ENCODE measurements at places on chromosomes 11 and 22. TPM values are rescaled to one million over a fixed set of nuclear protein-coding genes. Genes with fewer than 3 reads are reported as not detected.

MYOD1 gene
- not detected for total RNA-seq

B3GAT3 gene
- 16.7 TPM for total RNA-seq

C11orf86 gene
- total RNA-seq, result not detected

OR4C46 gene
- total RNA-seq, result not detected

POU2AF1 gene
- total RNA-seq, result not detected

EI24 gene
- 101 TPM for total RNA-seq

COX8A gene
- 202 TPM for total RNA-seq

PRG2 gene
- total RNA-seq, result 0.25 TPM

OR51A7 gene
- not detected for total RNA-seq

HTR3B gene
- total RNA-seq, result not detected

ZP1 gene
- total RNA-seq, result not detected

KCNJ4 gene
- total RNA-seq, result not detected

TST gene
- total RNA-seq, result 47.8 TPM

HEPN1 gene
- not detected for total RNA-seq

NRGN gene
- total RNA-seq, result 0.81 TPM

DTX4 gene
- 0.32 TPM for total RNA-seq

MPZL3 gene
- 6.0 TPM for total RNA-seq

ASCL2 gene
- total RNA-seq, result not detected

FERMT3 gene
- 2.8 TPM for total RNA-seq

SMIM35 gene
- total RNA-seq, result not detected

DLAT gene
- total RNA-seq, result 21.9 TPM

MS4A15 gene
- total RNA-seq, result not detected

CBL gene
- 8.3 TPM for total RNA-seq

RBMXL2 gene
- total RNA-seq, result not detected

TSGA10IP gene
- not detected for total RNA-seq

RCOR2 gene
- total RNA-seq, result 0.19 TPM

TYR gene
- total RNA-seq, result not detected

JAM3 gene
- total RNA-seq, result 39.6 TPM

PLAAT4 gene
- 2.5 TPM for total RNA-seq

KRTAP5-7 gene
- 0.16 TPM for total RNA-seq

C11orf91 gene
- total RNA-seq, result not detected

SLC1A2 gene
- total RNA-seq, result not detected

Measured in bladder microvascular endothelial cell (primary cell).